Stimulated activated CD4-positive, alpha-beta T cell treated with anti-CD3 and anti-CD28 coated beads, Interleukin-4, amount 100 ng/mL, for 4 hours (primary cell): ENCODE measurements at places on chromosomes 1 and 21.

DNA sequence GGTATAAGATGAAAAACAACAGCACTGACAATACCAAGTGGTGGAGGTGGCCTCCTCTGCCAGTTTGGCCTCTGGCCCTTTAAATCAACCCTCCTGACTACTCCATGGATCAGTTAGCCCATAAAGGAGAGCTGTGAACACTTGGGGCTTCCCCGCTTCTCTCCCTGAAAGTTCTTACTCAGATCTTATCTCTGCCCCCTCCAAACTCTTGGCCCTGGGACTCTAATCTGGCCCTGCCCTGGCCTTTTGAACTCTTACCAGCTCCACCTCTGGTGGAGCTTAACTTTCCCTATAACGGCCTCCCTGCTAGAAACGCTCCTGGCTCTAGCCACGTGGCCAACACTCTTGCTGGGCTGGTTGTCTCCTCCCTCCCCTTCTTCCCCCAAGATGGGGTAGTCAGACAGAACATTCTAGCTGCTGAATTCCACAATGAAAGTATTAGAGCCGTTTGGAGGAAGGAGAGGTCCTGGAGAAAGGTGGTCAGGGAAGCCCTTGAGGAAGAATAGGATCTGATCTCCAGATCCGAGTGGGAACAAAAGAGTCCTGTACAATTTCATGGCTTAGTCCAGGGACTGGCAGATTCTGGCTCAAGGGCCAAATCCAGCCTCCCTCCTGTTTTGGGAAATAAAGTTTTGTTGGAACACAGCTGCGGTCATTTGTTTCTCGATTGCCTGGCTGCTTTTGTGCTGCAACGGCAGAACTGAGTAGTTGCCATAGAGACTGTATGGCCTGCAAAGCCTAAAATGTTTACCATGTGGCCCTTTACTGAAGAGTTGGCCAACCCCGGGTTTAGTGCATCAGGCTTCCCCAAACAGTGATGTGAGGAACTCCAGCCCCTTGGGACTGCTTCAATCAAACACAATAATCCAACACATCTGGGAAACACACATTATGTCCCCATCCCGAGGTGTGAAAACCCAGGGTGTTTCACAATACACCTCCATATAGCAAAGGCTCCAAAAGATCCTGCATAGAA lies 9.5 kb upstream of the PIGR start:
- no peak for DNase-seq

- no peak for DNase-seq
Observed at GRCh38 chr1:98898940-98899339, 105.7 kb downstream of the PLPPR5 start.

DNA sequence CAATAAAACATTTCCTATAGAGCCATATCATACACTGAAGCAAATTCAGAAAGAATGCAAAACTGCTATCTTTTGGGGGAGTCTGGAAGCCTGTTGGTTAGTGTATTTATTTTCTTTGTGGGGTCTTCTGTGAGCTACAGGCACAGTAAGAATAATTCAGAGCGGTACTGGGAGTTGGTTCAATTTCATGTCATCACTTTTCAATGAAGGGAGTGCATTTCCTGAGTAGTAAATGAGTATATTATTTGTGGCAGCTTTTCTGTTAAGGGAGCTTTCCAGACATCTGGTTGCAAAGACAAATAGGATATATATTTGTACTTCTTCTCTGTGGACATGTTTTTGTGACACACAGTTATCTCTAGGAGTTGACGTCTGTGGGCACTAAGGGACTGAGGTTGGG lies 130.6 kb downstream of the HUNK start:
- DNase-seq = no peak

- DNase-seq = no peak
Observed at GRCh38 chr1:76625886-76626678, 241.2 kb upstream of the ST6GALNAC5 start.

GRCh38 chr1:165376041-165376810 lies 19.7 kb upstream of the LMX1A start:
- peak; percentile 5 for DNase-seq

- no peak for DNase-seq
Observed at GRCh38 chr1:63435161-63435560, 67.7 kb downstream of the ALG6 start.
